ENCODE measurements at places on chromosomes 5 and 9.

DNA sequence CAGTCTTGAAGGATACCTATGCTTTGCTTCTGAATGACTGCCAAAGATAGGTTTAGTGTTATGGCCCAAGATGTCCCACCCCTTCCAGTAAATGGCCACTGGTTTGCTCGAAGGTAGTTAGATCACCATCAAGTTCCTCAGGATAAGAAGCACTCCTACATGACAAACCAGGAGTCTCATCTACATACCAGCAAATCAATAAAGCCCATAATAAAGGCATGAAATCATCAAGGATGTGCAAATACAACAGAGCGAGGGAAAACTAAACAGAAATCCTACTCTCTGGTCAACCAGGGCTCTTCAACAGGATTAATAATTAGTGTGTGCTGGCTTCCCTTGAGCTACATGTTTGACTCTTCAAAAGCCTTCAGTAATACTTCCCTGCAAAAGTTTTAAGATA lies 141.0 kb downstream of the LHFPL2 start:
- DNase-seq: no peak

- DNase-seq: no peak
Observed at GRCh38 chr5:32565145-32565544, 20.2 kb upstream of the SUB1 start.

DNA sequence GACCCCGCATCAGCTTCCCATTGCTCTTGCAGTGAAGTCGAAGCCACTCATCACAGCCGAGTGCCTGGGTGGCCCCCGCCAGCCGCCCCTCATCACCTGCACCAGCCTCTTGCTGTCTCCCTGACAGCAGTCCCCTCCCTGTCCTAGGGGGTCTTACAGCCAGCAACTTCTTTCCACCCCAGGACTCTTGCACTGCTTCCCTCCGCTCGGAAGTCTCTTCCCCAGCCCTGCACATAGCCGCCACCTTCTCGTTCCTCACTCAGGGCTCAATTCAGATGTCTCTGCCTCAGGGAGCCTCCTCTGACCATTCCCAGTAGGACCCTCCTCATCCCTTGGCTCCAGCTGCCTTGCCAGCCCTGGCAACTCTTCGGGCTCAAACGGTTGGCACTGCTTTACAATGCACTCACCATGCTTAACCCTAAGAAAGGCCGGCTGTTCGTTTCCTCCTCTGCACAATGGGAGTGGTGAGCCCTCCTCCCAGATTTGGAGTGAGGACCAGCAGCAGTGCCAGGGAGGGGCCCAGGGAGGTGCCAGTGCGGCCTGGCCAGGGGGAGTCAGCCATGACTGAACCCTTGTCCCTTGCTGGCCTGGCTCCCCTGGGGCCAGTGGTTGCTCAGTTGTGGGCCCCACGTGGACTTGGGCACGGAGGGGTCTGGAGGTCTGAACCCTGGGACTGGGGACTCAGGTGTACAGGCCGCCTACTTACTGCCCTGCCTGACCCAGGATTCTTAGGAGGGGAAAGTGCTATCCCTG lies 6.1 kb downstream of the TCF7 start:
- DNase-seq: no peak

GRCh38 chr9:106321394-106322180 lies 541.4 kb upstream of the ZNF462 start:
- no peak for DNase-seq

DNA sequence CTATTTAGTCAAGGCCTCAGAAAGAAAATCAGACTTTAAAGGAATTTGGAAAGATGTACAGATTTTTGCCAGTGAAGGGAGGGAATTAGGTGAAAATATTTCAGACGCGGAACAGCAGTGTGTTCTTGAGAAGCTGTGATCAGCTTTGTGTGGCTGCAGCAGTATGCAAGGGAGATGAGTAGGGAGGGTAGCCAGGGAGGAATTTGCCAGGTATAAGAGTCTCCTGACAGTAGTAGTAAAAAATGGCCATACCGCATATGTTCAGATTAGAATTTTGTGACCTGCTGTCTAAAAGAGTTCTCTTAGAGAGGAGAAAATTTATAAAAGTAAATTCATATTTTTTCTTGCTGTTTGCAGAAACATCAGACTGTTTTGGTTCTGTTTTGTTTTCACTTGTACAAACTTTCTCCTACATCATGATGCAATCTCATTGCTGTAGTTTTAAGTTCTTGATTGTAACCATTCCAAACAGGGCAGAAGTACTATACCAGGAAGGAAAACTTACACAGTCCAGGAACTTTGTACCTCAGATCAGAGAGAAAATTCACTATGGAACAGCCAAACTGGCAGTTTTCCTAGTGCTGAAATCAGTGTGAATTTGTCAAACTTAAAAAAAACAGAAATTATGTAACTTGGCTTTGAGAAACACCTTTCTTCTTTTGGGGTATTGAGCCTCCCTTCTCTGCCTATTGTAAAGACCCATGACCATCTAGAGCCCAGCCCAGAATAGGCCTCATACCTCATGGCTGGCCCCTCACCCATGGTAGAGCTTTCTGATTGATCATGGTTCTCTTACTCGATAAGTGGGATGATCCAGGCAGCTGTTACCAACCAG lies 78.4 kb upstream of the NR3C1 start:
- DNase-seq: no peak

DNA sequence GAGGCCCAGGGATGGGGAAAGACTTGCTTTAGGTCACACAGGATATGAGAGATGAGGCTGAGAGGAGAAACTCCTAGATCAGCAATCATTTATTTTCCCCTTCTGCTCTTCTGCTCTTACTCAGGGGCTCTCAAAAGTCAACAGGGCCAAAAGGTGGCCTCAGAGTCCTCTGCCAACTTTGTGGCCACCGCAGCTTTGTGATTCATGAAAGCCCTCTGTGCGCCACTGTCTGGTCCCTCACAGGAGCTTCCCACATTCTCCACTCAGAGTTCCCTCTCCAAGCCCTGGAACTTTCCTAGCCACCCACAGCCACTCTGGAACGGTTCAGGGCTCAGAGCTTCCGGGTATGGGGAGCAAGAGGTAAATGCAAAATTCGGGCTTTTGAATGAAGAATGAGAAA lies 82.4 kb downstream of the COL27A1 start:
- DNase-seq: no peak

DNA sequence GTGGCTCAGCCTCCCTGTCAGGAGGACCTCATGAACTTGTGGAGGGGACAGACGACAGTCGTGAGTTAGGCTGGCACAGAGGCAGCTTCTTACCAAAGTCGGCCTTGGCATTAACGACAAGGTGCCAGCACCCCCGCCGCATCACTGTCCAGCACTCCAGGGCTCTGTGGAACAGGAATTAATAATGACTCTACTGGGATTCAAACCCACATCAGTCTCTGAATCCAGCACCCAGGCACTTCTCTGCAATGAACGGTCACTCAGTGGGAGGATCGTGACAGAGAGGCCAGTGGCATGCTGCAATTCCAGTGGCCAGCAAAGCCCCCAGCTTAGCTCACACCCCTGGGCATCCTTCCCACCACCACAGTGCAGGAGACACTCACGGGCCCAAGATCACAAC lies 263.3 kb upstream of the ADAMTS16 start:
- DNase-seq: no peak
